ENCODE measurements at places on chromosomes 4 and X.

DNA sequence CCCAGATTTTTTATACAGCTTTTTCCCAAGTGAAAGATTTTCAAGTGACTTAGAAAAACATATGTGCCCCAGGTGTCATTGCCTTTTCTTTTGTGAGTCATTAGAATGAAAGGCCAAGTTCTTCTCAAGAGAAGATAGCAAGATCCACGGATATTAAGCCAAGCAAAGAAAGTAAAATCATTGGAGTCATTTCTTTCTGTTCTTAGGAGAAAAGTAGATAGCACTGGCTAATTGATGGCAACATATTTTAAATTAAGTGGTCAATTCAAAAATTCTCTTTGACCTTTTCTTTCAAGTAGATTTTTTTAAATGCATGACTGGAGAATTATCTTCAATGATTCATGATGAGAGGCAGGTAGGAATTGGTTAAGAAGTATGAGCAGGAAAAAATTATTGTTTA lies 94.4 kb downstream of the HHIP start:
- DNase-seq: no peak

DNA sequence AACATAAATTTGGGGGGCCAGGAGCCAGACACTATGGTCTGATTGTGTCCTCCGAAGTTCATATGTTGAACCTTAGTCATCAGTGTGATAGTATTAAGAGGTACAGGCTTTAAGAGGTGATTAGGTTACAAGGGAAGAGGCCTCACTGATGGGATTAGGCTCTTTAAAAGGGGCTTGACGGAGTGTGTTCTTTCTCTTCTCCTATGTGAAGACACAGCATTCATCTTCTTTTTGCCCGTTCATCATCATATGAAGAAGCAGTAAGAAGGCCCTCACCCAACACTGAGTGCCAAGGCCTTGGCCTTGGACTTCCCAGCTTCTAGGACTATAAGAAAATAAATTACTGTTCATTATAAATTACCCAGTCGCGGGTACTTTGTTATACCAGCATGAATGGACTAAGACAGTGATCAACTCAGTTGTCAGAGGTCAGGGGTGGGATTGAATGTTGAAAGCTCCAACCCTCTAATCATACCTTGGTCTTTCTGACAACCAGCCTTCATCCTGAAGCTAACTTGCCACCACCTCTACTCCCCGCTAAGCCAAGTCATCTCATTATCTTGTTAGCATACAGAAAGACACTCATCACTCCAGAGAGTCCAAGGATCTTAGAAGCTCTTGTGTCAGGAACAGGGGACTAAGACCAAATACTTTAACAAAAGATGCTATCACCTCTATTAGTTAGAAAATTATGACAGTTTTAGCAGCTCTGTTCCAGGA lies 543.4 kb upstream of the DIPK2B start:
- DNase-seq: no peak

DNA sequence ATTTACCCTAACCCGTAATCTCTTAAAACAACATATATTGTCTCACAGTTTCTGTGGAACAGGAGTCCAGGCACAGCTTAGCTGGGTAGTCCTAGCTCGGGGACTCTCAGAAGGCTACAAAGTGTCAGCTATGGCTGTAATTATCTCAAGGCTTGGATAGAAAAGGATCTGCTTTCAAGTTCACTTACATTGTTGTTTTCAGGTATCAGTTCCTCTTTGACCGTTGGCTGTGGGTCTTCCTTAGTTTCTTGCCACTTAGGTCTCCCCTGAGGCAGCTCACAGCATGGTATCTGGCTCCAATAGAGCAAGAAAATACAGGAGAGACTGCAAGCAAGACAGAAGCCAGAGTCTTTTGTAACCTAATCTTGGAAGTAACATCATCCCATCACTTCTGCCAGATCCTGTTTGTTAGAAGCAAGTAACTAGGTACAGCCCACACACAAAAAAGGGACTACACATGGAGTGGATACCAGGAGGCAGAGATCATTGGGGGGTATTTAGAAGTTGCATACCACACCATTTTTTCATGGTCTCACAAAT lies 137.0 kb downstream of the MAGEB5 start:
- DNase-seq: no peak

DNA sequence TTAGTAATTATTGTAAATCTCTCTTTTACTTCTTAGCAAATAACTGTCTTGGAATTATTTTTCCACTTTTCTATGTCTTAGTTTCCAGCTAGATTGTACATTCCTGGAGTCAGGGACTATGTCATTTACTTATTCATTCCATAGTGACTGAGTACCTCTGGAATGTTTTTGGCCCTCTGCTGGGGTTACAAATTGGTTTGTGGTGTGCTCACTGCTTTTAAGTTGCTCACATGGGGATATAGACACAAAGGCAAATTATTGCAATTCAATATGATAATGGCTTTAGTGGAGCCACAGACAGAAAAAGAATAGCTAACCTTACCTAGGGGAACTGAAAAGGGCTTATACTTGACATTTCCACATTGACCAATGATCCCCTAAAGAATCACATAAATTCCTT lies 63.7 kb upstream of the PDGFRA start:
- DNase-seq: no peak

GRCh38 chrX:25198891-25199290 lies 183.1 kb upstream of the ARX start:
- DNase-seq: no peak

Data from activated naive CD4-positive, alpha-beta T cell treated with anti-CD3 and anti-CD28 coated beads, Interleukin-2, amount 50 U/mL, for 16 hours (primary cell).